ENCODE measurements at places on chromosomes 1 and 21.

DNA sequence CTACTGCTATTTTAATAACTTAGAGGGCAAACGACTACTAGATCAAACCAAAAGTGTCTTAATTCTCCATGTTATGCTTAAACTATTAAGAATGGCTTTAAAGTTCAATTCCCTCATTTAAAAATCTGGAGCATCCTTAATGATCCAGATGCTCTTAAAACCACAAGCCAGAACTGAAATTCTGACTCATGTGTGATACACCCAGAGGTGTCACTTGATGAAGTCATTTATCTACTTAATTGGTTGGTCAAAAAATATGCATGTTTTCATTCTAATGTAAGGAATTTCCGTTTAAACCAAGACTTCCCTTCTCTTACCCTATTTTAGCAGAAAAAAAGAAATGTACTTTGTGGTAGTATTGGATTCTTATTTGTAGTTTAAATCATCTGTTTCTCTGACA, 1261.2 kb upstream of the B3GALT2 start:
- no peak for DNase-seq

GRCh38 chr1:166164995-166165660, 1.7 kb downstream of the FAM78B start:
- DNase-seq: peak; percentile 83

- peak; percentile 68 for DNase-seq
Observed at GRCh38 chr1:31672986-31673385, 28.3 kb upstream of the PEF1 start.

GRCh38 chr1:32989160-32990050, 24.8 kb upstream of the RNF19B start:
- no peak for DNase-seq

GRCh38 chr1:58409336-58409735, 137.2 kb downstream of the OMA1 start:
- no peak for DNase-seq

- DNase-seq: no peak
Observed at GRCh38 chr1:113760102-113761080, 1.1 kb upstream of the PHTF1 start.

DNA sequence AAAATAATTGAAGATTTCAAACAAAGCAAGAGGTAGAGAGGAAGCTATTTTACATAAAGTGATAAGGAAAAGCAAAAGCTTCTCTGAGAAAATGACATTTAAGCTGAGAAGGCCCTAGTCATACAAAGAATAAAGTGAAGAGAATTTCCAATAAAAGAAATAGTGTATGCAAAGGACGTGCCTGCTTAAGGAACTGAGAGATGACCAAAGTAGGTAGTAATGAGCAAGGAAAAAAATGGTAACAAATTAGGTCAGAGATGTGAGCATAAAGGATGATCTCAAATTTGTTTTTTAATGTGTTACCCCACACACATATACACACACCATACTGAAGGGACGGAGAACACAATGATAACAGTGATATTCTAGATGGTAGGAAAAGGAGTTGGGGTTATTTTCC, 46.4 kb downstream of the NRIP1 start:
- DNase-seq: no peak

DNA sequence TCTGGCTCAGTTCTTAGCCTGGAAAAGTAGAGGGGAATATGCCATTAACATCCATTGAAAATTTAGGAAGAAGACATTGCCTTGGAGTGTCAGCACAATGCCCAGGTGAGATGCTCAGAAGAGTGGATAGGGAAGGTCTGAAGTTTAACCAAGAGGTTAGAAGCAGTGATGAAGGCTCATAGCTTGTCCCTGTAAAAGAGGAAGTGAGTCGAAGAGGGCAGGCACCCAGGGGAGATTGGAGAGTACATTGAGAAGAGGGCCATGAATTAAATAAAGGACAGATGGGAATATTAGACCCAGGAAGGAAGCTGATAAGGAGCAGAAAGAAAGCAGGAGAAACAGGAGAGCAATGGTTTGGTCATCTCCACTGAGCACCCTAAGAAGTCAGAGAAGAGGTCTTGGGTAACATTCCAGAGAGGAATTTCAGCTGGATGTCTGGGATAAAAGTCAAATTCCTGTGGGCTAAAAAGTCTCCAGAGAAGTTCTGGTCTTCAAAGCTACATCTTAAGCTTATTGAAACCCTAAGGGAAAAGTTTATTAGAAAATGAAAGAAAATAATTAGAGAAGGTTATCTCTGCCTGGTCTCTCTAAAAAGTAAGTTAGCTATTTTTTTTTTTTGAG, 17.3 kb downstream of the C8B start:
- no peak for DNase-seq

DNA sequence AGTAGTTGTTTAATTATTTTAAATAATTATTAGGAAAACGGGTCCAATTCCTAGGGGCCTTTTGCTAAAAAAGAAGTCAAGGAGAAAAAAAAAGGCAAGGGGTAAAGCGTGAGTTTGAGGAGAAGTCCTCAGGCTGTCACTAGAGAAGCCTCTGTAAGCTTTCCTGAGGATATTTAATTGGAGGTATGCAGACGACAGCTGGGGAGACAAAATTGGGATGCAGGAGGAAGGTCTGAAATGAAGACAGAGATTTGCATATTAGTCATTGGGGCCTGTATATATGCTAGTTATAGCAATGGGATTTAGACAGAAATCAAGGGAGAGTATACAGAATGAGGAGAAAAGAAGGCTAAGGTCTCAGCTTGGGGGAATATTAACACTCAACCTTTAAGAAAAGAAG, 8.6 kb downstream of the ATP6V1G3 start:
- DNase-seq: no peak

GRCh38 chr1:111735321-111735720, 3.9 kb downstream of the INKA2 start:
- no peak for DNase-seq

DNA sequence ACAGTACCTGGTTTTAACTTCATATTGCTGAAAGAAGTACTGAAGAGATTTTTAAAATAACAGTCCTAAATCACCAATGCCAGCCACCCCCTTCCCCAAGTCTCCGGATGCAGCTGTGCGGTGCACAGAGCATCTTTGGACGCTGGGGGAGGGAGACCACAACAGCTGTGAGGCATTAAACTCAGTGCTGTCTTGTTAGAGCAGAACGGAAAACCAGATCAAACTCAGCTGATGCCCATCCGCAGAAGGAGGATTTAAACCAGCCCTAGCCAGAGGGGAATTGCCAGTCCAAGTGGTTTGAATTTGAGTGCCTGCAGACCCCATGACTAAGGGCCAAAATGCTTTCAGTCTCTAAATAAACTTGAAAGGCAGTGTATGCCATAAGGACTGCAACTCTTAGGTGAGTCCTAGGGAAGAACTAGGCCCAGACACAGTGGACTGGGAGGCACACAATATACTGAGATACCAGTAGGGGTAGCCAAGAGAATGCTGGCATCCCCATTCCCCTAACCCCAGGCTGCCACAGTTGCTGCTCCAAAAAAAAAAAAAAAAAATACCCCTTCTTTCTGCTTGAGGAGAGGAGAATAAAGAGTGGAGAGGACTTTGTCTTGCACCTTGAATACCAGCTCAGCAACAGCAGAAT, 576.2 kb downstream of the NEGR1 start:
- no peak for DNase-seq

DNA sequence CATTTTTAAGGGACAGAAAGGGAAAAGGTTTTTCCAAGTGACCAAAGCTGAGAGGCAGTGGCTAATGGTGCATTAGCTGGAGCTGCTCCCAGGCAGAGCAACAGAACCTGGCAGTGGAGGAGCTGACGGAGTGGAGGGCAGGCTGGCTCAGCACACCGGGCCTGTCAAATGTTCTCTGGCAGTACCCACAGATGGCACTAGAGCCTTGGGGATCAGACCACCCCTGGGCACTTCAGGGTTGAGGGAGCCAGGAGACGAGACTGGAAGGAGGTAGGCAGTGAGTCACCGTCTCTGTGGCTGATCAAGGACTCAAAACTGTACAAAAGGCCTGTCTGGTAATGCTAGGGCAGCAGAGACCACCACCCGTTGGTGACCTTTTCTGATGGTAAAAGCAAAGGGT, 121.7 kb upstream of the KIAA0040 start:
- no peak for DNase-seq

DNA sequence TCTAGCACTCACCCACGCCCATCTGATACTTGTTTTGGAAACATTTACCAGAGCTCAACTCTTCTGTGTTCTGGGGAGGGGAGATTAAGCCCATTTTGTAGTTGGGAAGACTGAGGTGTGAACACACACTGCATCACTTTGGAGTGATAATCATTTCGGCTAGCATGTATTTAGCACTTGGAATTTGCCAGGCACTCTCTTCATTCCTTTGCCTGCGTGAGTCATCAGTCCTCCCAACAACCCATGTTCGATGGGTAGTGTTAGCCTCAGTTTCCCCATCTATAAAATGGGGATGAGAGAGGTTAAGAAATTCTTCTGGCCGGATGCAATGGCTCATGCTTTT, 182.8 kb upstream of the TMEM51 start:
- no peak for DNase-seq

- DNase-seq: no peak
Observed at GRCh38 chr1:5221451-5221850, 567.0 kb downstream of the AJAP1 start.

- no peak for DNase-seq
Observed at GRCh38 chr1:32377541-32378220, 15.3 kb downstream of the TSSK3 start.

- peak; percentile 80 for DNase-seq
Observed at GRCh38 chr1:15272009-15272781, 25.2 kb downstream of the FHAD1 start.

- no peak for DNase-seq
Observed at GRCh38 chr1:79472067-79472656, 465.6 kb upstream of the ADGRL4 start.

DNA sequence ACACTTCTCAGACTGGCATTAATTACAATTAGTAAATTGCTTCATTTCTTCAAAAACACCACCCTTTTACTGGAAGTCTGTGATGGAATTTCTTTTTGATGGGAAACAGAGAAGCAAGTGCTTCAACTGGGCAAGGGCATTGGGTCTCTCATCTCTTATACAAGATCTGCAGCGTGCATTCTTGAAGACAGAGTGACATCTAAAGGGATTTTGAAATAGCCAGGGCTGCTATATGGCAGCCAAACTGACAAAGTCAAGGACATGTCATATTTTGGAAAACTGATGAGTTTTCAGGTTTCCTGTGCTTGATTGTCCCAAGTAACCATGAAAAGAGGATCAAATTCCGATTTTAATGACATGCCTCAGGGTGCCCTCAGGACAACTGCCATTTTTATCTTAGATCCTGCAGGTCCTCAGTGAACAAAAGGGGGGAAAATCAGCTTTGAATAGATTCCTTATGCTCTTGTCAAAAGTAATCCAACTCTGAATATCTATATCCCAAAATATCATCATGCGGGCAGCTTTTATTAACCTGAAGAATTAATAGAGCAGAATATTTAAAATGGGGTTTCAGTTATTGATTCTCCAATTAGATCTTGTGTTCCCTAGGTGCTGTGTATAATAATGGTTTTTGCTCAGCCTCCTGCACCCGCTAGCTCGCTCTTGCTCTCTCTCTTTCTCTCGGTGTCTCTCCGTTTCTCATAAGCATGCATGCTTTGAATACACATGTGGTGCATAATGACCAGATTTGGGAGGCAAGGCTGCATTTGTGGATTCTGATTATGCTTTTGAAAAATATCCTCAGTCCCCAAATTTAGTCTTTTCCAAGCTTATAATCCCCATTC, 221.8 kb downstream of the TTLL7 start:
- DNase-seq: peak; percentile 64

DNA sequence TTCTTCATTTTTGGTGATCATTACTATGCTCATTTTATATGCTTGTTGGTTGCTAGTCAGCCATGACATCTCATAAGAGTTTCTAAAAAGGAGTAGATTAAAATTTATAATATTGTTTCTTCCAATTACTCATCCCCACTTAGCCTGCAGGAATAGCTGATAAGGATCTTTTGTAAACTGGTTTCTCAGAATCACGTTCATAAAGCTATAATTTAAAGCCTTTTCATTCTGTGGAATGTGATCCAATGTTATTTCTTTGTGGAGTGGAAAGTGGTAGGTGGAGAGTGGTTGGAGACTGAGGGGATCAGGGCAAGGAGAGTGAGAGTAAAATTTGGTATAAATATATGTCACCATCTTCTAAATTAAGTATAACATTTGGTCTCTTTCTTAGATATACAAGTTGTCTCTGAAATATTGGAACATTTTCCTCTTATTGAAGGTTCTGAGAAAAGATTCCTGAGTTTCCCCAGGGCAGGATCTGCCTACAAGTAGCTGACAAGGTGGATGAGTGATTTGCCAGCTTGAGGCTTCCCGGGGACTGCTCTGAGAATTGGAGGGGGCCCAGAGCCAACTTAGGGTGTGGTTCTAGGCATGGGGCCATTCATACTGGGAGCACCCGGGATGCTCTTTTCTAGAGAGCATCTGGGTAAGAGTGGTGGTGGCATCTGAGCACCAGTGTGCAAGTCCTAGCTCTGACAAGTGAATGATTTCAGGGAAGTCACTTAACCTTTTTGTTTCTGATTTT, 116.4 kb downstream of the TBX19 start:
- DNase-seq: no peak

GRCh38 chr1:29967261-29967660, 730.9 kb downstream of the PTPRU start:
- no peak for DNase-seq

GRCh38 chr1:206833106-206833680, 32.2 kb upstream of the IL20 start:
- DNase-seq: no peak

DNA sequence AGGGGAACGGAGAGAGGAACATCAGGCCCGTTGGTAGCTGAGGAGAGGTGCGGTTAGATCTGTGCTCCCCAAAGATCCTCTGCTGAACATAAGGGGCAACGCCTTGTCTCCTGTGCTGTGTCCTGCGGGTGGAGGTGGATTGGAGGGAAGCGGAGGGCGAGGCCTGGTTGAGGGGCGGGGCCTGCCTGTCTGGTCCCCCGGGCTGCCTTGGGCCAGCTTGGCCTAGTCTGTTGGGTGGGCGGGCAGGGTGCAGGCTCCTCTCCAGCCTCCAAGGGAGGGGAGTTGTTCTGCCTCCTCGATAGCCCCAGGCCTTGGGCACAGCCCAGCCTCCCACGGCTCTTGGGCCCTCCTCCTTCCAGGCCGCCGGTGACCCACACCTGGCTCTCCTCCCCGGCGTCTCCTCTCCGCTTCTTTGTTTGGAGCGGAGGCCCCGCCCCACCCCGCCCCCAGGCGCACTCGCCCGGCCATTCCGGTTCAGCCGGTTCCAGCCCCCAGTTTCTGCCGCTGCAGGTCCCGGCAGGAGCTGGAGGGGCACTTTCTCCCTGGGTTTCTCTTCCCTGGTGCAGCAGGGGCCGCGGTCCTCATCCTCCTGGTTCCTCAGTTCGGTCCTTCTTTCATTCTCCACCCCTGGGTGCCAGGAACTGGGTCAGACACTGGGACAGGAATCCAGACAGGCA, 19.4 kb downstream of the PTPRF start:
- DNase-seq: no peak

Data from retina (tissue), 1 donor.